Bronchial epithelial cell (primary cell): ENCODE measurements at places on chromosomes 1 and 21. TPM values are rescaled to one million over a fixed set of nuclear protein-coding genes. Genes with fewer than 3 reads are reported as not detected.
A peak's percentile ranks its signal among the peaks of the same experiment; 100 is the strongest.

The CCDC17 gene
- 0.79 and 1.7 TPM in 2 replicates for total RNA-seq

The RHBG gene
- total RNA-seq, result under 0.01 and 0.13 TPM in 2 replicates

The AGT gene
- under 0.01 TPM in 1 of 2 replicates, not detected in the other for total RNA-seq

The CRABP2 gene
- total RNA-seq, result 5.3 and 112 TPM in 2 replicates

The SPATA21 gene
- not detected in 2 replicates for total RNA-seq

The TTC39A gene
- 6.1 and 20.5 TPM in 2 replicates for total RNA-seq

The OPTC gene
- total RNA-seq, result not detected in 2 replicates

DNA sequence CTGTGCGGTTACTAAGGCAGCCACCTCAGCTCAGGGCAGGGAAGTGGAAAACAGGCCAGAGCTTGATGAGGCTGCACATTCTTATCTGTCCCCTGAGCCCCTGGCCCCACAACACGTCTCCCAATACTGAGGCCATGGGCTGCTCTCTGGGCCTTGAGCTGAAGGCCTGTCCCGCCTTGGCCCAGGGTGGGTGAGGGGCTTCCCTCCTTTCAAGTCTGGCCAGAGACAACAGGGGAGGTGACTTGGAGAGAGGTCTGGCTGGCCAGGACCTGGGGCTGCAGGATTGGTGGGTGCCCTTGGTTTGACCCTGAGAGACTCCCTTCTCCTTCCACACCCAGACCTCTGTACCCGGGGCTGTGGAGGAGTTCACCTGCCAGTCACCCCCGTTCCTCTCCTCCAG is 563.8 kb downstream of the PTPRU start:
- peak; percentile 4 for DNase-seq

GRCh38 chr1:171711643-171712042 is 30.2 kb downstream of the VAMP4 start:
- DNase-seq, result no peak

GRCh38 chr21:44492567-44493385 is 37.5 kb downstream of the LRRC3 start:
- peak; percentile 11 for DNase-seq

GRCh38 chr1:14698314-14698713 is 99.8 kb downstream of the KAZN start:
- DNase-seq, result no peak

DNA sequence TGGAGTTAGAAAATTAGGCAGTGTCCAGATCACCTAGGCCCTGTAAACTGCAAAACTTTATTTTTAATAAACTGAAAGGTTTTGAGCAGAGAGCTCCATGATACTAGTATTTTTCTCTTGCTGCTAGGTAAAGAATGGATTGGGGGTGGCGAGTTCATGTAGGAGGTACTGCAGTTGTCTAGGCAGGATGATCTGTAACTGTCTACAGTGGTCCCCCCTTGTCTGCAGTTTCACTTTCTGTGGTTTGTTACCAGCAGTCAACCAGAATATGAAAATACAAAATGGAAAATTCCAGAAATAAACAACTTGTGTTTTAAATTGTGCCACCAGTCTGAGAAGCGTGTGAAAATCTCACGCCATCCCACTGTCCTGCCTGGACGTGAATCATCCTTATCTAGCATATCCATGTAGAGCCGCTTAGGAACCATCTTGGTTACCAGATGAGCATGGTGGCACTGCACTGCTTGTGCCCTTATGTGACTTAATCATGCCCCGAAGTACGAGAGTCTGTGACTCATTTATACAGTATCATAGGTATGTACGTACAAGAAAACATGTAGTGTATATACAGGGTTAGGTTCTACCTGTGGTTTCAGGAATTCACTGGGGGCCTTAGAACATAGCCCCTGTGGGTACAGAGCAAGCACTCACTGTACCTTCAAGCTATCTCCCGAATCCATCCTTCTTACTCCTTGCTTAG is 94.2 kb downstream of the AHCTF1 start:
- peak; percentile 65 for DNase-seq

- peak; percentile 56 for DNase-seq
Observed at GRCh38 chr1:58768971-58769808, 14.7 kb downstream of the JUN start.

- no peak for DNase-seq
Observed at GRCh38 chr1:54798206-54798605, 2.9 kb downstream of the TTC22 start.

DNA sequence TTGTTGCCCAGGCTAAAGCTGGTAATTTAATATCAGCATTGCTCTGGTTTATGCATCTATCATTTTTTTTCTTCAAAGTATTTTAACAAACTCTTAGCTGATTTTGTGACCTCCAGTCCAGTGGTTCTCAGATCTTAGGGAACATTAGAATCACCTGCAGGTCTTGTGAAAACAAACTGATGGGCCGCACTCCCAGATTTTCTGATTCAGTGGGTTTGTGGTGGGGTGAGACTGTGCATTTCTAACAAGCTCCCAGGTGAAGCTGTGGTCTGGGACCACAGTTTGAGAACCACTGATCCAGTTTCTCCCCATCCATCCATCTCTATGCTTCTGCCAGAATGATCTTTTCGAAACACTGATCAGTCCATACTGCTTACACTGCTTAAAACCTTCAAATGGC is 305.7 kb upstream of the USP24 start:
- no peak for DNase-seq
